NCI-H460 (cell line): ENCODE measurements at places on chromosomes 2 and 18. TPM values are rescaled to one million over a fixed set of nuclear protein-coding genes. Genes with fewer than 3 reads are reported as not detected.
A peak's percentile ranks its signal among the peaks of the same experiment; 100 is the strongest.

Gene EN1
- not detected in 2 replicates for total RNA-seq

- DNase-seq: no peak
Observed at GRCh38 chr2:191892391-191892790, 45.5 kb upstream of the CAVIN2 start.

DNA sequence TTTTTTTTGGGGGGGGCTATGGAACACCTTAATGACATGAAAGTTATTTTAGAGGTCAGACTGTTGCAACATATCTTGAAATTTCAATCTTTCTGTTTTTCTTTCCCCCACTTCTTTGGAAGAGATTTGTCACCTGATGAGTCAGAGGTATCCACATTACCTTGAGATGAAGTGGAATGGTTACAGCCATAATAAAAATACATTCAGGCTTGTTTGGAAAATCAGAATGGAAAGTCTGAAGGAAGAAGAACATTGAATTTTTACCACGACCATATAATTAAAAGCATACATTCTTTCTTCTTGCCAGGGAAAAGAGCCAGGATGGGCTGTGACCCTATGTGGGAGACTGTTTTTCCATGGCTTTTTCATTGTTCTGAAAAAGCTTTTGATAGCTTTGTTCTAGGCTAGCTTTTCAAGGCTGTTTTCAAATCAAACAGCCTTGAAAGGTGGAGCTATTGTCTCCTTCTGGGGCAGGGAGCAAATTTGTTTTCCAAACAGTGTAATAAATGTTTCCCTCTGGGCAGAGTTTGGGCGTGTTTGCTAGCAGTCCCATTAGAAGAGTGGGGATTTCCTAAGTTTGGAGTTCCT lies 2.3 kb upstream of the GTF3C3 start:
- peak; percentile 45 for DNase-seq

GRCh38 chr2:197360744-197361156 lies 50.2 kb upstream of the ANKRD44 start:
- DNase-seq: no peak

DNA sequence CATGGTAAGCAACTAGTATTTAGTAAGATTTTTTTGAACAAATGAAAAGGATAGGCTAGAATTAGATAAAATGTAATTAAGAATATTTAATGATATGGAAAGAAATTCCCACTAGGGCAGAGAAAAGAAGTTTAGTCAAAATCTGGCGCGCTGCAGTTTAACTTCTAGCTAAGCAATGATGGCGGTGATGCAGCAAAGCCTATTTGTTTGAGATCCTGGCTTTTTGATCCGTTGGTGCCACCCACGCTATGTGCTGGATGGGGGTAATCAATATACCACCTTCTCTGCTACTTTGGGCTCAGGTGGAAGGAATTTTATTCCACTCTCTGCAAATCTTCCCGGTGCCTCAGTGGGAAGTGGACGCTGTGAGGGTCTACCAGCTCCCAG lies 421 bp upstream of the FAM171B start:
- no peak for DNase-seq
